ENCODE measurements at places on chromosomes 16 and 17.

DNA sequence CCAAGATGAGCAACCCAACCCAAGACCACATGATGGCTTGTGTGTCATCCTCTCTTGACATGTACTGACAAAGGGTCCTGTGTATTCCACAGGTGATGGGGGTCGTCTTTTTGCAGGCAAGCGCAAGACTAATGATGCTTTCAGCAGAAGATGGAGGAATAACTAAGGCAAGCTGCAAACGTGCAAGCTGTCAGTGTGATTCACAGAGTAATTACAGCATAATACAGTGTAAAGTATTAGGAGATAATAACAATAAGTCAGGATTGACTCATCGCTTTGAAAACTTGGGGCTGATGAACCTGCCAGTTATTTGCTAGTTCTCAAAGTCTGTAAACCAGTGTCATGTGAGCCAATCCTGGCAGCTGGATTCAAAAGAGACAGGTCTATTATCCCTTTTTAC lies 41.6 kb upstream of the ASIC2 start:
- DNase-seq = no peak

DNA sequence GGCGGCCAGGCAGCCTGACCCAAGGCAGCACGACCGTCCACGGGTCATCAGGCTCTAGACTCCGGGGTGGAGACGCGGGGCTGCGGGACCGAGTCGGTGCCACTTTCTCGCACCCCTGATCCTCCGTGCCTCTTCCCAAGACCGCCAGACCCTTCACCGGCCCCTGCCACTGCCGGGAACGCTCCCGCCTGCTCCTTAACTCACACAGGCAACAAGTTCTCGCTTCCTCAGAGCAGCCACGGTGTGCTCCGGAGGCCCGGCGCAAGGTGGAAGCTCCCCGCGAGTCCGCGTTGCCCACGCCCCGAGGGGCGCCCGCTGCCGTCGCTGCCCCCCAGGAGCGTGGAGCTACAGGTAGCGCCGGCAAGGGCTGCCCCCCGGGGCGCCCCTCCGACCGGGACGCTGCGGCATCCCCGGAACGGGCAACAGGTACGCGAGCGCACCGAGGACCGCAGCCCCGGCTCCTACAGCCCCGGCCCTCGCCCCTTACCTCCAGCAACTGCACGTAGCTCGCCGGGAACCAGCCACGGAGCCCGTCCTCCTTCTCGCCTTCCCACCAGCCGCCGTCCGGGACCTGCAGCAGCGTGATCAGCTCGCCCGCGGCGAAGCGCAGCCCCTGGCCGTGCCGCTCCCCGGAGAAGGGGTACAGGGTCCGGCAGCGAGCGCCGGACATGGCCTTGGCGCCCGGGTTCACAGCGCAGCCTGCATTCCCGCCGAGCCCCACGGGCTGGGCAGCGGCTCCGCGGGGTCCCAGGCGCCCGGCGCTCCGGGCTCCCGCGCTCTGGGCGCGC lies 491 bp downstream of the GAS7 start:
- DNase-seq = no peak

- DNase-seq = no peak
Measured at GRCh38 chr16:68360956-68361355, 50.1 kb downstream of the PRMT7 start.

GRCh38 chr17:38559051-38559879 lies 46.5 kb downstream of the SRCIN1 start:
- DNase-seq = peak; percentile 97

GRCh38 chr17:55377671-55378275 lies 43.9 kb downstream of the MMD start:
- no peak for DNase-seq

DNA sequence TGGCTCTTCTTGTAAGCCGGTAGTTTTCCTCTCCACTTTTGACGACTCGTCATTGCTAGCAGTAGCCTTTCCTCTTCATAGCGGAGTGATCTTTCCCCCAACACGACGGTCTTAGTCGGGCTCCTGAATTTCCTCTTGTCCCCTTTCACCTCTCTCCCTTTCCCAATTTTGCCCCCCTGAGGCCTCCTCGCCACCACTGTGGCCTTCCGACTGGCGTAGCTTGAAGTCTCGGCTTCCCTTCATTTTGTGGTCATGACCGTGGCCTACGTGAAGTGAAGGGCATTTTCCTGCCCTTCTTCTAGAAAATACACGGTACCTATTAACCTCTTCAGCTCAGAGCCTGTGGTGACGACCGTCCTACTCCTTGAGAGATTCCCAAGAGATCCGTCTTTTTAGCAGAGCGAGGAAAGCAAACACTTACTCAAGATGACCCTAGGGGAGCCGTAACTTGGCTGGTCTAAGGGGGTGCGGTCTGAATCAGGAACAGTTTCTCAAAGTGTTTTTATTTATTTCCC lies 787 bp downstream of the PRKAR1A start:
- no peak for DNase-seq

DNA sequence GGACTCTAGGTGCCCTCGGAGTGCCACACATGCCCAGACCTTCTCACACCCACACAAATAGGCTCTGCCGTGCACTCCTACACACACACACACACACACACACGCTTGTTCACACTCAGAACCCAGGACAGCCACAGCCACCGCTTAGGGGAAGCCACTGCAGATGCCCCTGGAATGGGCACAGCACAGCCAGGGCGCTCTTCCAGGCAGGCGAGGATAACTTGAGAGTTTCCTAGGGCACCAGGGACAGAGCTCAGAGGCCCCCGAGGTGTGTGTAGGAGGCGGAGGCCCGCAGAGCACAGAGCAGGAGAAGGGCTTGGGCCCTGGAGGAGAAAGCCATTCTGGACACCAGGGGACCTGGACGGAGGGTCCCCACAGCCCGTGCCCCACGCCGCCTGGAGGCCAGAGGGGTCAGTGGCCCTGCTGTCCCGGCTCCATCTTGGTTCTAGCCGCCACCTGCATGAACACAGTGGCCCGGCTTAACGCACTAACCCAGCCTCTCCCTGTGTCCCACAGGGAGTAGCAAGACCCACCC lies 21.0 kb downstream of the TRARG1 start:
- DNase-seq = no peak

- DNase-seq = no peak
Measured at GRCh38 chr17:13833921-13834320, 232.2 kb upstream of the HS3ST3A1 start.

- DNase-seq = no peak
Measured at GRCh38 chr16:14240964-14241363, 169.8 kb downstream of the MRTFB start.

DNA sequence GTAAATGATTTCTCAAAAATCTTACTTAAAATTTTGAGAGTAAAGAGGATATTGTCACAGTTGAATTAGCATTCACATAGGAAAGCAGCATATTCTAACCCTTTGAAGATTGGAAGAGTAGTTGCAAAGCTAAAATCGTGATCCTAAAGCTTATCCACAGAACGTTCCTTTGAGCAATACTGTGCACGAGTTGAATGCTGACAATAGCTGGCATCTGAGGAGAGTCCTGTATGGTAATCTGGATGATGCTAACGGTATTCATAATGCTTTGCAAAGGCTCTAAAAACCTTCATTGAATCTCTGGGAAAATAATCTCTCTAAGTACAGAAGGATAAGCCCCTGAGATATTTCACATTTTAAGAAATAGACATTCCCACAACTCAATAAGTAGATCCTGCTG lies 354.6 kb downstream of the CDH8 start:
- DNase-seq = no peak

- no peak for DNase-seq
Measured at GRCh38 chr17:78476973-78477372, 98.5 kb downstream of the PGS1 start.
